ENCODE measurements at places on chromosomes 11 and 22.

GRCh38 chr11:134904103-134904790 is 492.2 kb upstream of the B3GAT1 start:
- DNase-seq = no peak

- DNase-seq = no peak
These were observed 33.6 kb upstream of the TECTA start for GRCh38 chr11:121067453-121067852.

DNA sequence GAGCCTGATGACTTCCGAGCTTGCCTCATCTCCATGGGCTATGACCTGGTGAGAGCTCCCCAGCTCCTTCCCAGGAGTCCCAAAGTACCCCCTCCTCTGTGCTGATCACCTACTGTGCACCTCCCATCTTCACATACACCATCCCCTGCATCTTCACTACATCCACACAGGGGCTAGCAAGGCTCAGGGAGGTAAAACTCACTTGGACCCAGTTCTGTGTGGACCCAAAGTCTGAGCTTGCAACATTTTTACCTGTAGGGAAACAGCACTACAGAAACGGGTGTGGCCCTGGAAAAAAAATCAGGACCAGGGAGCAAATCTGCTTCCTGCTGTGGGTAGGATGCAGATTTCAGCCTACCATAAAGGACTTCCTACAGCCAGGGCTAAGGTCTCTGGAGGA is 6.1 kb downstream of the CTSF start:
- no peak for DNase-seq

DNA sequence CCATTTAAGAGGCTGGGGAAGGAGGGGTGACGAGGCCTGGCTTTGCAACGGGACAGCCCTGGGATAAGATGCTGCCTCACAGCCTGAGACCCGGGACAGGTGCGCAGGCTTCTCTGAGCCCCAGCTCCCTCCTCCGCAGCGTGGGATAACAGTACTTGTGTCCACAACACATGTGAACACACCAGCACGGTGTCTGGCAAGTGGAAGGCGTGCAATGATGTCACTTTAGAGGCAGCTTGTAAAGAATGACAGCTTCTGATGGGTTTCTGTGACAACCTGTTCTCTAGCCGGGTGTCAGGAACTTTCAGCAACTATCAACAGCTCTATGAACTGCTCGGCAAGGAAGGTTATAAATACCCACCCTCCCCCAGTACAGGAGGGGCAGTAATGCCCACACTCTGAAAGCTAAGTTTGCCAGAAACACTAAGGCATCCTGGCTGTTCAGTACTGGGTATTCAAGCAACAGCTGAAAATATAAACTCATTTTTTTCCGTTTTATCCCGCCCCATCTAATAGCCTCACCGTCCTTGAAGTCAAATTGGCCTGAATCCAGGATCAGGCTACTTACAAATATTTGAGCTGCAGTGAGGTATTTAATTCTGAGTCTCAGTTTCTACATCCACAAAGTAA is 59.7 kb downstream of the MYH9 start:
- DNase-seq = no peak

DNA sequence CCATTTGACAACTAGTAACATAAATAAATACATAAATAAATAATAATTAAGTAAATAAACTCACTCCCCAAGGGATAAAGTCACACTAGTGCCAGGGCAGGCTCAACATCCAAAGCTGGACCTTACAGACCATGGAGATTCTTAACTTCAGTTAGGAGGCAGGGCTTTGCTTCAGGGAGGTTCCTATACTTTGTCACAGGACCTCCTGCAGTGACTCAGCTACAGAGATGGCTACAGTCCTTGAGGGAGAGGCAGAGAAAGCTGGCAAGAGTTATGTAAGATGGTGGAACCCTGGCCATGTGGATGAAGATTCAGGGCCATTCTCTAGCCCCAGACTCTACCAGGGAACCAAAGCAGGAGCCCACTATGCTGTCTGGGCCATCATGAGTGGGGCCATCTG is 74.1 kb upstream of the CADM1 start:
- no peak for DNase-seq

- DNase-seq = no peak
These were observed 479.0 kb downstream of the NELL1 start for GRCh38 chr11:21148376-21148775.

DNA sequence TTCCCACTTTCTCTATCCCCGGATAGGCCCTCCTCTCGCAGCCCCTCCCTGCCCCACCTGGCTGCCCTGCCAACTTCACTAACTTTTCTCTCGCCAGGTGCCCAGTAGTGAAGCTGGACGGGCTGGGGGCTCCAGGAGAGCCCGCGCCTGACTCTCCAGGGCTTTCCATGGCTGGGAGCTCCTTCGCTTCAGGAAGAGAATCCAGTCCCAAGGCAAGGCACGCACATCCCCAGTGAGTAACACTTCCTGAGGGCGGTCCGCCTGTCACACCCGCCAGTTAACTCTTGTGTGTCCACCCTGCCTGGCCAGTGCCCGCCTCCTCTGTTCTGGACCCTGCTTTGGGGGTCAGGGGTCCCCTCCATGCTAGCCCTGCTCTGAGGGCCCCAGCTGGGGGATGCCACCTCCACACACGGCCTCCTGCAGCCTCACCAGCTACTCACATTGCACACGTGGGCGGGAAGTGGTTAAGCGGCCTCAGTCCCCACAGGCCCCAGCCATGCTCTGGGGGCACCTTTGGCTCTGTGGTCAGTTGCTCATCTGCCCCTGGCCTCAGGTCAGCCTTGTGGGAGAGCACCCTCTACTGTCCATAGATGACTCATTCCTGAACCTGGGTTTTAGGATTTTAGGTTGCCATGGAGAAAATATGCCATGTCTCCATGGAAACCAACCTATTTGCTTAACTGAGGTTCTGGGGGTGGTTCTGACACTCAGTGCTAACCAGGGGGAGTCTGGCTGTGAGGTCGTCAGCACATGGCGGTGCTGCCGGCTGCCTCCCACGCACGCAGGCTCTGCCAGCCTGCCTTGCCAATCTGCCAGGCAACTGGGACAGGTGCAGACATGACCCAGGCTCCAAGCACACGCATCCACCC is at the start of gene RIN1:
RIN1 (minus strand) TSS at position 201 of the 869 bp plus-strand sequence; CDS start at position 169, 32 bp downstream.
- DNase-seq = peak; percentile 78

- DNase-seq = no peak
These were observed 62.3 kb downstream of the PPFIBP2 start for GRCh38 chr11:7575841-7576725.

DNA sequence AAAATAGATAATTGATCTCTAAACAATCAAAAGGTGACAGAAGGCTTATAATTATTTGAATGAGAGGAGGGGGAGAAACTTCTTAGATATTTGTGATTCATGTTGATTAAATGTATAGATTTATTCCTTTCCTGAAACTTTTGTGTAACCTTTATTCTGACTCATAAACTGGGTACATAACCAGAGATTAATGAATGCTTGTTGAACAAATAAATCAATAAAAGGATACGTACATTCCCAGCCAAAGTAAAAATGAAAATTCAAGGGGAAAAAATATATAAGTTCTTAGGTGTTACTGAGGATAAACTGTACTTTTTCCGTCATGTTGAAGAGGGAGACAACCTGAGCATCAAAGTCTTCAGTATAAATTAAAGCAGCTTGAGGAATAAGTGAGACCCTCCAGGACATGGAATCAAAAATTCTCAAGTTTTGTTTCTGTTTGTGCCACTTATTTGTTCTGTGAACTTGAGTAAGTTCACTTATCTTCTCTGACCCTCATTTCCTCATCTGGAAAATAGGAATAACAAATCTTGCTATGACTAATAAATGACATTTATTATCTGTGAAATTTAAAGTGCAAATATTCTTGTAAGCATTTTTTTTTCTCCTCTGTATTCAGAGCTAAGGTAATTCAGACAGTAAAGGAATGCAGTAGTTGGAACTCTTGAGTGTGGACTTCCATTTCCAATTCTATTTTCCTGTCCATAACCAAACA is 195.4 kb downstream of the METTL15 start:
- DNase-seq = no peak

DNA sequence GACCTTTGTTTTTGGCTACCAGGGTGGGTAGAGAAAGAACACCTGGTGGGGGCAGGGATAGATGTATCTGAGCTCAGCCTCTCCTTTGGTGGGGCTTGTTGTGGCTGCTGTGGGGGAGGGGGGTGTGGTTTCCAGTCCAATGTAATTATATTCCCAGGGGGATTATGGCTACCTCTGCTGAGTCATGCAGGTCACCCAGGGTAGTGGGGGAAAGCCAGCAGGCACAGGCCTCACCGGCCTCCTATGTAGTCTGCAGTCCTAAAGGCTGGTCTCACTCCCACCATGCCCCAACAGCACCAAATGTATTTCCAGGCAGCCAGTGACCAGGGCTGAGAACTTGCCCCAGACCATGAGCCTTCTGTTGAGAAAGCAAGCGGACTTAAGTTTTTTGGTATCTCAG is 119.6 kb downstream of the DYNC2H1 start:
- DNase-seq = no peak

DNA sequence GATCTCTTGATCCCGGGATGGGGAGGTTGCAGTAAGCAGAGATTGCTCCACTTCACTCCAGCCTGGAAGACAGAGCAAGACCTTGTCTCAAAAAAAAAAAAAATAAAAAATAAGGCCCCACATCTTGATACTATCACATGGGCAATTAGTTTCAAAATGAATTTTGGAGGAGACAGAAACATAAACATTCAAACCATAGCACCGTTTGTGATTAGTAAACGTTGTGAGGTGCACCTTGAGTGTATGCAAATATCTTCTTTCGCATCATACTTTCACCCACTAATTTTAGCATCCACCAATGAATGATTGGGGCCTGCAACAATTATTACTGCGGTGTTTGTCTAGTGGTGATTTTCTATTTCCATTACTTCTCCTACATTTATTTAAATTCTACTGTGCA is 11.0 kb upstream of the SPDYC start:
- no peak for DNase-seq

- no peak for DNase-seq
These were observed 63.3 kb downstream of the LIF start for GRCh38 chr22:30183271-30183670.

DNA sequence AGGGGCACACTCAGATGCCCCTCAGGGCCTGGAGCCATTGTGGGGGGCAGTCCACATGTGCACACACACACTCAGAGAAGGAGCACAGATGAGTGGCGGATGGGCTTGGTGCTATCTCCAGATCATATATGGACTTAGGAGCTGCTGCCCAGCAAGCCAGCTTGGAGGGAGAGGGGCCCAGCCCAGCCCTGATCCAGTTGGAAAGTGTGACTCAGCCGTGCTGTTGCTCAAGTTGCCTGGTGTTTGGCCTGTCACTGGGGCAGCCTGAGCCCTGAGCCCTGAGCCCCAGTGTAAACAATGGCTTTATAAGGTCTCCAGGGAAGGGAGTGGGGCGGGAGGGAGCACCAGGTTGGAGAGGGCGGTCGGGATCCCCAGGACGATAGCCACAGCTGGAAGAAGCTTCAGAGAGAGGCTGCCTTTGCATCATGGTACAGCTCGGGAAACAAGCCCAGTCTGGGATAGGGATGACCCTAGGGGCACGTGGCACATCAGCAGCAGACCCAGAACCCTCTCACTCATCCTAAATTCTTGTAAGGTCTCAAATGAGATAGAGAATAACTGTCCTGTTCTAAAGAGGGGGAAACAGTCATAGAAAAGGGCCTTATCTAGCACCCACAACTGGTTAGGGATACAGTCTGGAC is 4.8 kb downstream of the SELENOM start:
- DNase-seq = no peak

GRCh38 chr11:86984701-86985100 is 29.5 kb upstream of the FZD4 start:
- no peak for DNase-seq

DNA sequence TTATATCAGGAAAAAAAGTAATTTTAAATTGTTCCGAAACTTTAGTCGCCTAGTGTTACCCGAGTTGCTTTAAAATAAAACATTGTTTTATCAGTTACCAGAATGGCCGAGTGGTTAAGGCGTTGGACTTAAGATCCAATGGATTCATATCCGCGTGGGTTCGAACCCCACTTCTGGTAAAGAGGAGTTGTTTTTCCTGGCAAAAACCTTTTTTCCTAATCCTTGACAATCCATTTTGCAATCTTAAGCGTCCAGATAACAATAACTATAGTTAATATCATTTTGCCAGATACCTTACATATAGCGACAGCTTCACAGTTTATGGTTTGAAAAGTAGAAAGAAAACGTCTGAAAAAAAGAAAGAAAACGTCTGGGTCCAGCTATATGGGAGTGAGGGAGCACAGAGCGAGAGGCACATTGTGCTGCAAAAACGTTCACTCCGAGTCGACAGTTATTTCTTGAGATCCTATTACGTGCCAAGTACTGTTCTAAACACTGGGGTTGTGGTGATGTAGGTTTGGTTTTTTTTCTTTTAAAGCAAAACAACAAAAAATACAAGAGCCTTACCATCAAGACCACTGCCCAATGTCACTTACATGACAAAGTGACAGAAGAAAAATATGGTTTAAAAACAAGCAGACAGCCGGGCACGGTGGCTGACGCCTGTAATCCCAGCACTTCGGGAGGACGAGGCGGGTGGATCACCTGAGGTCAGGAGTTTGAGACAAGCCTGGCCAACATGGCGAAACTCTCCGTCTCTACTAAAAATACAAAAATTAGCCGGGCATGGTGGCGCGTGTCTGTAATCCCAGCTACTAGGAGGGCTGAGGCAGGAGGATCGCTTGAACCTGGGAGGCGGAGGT is 40.6 kb downstream of the OR4D9 start:
- DNase-seq = no peak

DNA sequence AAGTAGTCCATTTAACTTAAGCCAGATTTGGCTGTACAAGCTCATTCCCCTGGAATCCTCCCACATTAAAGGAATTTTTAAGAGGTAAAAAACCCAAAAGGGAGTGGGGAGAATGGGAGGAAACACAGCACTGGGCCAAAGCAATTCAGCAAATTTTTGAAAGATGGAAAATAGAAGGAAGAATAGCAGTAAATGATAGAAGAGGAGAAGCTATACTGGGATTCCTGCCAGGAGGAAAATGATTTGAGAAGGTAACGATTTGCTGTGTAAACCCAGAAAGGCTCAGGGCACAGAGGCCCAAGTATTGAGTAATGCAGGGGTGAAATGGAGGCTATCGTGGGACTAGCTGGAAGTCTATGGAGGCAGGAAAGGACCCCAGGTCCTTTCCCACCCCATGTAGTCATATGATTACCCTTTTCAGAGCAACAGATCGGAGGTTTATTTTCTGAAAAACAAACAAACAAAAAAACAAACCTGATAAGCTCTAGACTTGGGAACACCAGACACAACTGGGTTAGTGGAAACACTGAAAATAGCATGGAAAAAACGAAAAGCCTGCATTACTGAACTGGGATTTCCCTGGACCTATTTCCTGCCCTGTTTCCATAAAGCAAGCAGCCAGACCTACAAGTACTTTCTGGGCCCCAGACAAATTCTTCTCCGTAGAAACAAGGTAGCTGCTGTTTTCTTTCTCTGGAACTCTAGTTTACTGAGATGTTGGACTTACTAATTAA is 140.0 kb downstream of the SWAP70 start:
- no peak for DNase-seq

DNA sequence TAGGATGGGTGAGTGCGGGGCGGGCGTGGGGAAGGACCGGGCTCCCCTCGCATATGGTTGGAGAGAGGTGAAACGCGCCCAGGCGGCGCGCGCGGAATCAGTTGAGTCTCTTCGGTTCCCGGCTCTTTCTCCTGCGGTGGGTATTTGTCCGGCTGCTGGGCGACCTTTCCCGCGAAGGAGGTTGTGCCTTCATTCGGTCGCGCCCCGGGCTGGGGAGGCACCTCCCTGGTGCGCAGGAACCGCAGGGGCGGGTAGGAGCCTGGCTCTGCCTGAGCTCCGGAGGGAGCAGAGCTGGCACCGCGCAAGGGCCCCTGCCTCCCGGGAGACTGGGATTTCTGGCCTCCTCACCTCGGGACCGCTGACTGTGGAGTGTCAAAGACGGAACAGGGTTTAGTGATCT is 27.5 kb downstream of the SAA4 start:
- DNase-seq = no peak
